ENCODE measurements at places on chromosomes 2 and 18.
A peak's percentile ranks its signal among the peaks of the same experiment; 100 is the strongest.

DNA sequence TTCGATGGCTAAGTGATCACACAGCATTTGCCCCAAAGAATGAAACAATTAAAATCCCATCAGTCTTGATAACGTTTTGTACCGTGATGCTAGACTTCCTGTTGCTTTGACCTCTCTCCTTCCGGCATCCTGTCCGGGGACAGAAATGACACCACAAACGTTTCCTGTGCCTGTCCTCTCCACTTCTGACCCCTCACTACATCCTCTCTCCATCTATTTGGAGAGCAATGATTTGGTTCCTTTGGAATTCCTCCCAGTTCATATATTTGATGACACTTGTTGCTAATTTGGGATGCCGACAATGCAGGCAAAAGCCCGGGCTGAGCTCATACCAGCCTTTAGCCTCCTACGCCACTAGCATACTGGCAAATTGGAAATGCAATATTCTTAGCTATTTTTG, 151.2 kb upstream of the CCDC68 start:
- no peaks in the 10 kb centered on the region for H3K36me3 ChIP-seq
- no peaks in the 10 kb centered on the region for H3K4me1 ChIP-seq
- no peaks in the 10 kb centered on the region for H3K27me3 ChIP-seq
- DNase-seq: no peak

GRCh38 chr2:200640901-200641300, 55.1 kb downstream of the AOX1 start:
- no peaks in the 10 kb centered on the region for H3K27me3 ChIP-seq
- H3K4me1 ChIP-seq: no peaks in the 10 kb centered on the region
- peaks cover 4% of the 10 kb centered on the region for H3K36me3 ChIP-seq
- H3K27ac ChIP-seq: no peak overlapping the region

GRCh38 chr2:232473467-232473890, 14.2 kb downstream of the ECEL1 start:
- H3K4me3 ChIP-seq: no peak overlapping the region
- H3K27ac ChIP-seq: no peak overlapping the region
- H3K36me3 ChIP-seq: no peaks in the 10 kb centered on the region
- no peak for DNase-seq
- no peaks in the 10 kb centered on the region for H3K27me3 ChIP-seq

DNA sequence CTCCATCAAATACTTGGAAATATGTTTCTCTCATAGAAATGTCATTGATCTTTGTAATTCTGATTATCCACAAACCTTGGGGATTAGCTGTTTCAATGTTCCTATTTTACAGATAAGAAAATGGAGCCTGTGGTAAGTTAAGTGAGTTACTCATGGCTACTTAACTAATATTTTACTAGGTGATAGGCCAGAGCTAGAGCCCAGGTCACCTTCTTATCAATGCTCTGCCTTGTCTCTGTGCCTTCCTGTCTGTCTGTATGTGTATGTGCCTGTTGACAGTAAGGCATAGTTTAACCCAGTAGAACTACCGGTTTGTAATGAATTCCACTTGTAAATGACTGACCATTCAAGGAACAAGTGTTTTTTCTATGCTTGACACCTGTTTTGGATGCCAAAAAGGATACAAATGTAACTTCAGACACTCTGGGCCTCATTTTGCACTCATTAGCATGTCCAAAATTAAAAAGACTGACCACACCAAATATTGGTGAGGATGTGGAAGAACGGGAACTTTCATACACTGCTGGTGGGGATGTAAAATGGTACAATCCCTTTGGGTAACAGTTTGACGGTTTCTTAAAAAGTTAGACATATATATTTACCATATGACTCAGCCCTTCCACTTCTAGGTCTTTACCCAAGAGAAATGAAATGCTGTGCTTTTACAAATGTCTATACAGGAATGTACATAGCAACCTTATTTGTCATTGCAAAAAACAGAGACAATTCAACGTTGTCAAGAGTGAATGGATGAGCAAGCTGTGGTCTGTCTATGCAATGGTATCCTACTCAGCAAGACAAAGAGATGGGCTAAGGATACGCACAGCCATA, 19.6 kb upstream of the IL1A start:
- H3K27ac ChIP-seq: peak overlapping the region; percentile 16
- no peak overlapping the region for H3K4me3 ChIP-seq
- no peaks in the 10 kb centered on the region for H3K27me3 ChIP-seq
- H3K36me3 ChIP-seq: no peaks in the 10 kb centered on the region
- DNase-seq: no peak
- no peaks in the 10 kb centered on the region for H3K4me1 ChIP-seq

DNA sequence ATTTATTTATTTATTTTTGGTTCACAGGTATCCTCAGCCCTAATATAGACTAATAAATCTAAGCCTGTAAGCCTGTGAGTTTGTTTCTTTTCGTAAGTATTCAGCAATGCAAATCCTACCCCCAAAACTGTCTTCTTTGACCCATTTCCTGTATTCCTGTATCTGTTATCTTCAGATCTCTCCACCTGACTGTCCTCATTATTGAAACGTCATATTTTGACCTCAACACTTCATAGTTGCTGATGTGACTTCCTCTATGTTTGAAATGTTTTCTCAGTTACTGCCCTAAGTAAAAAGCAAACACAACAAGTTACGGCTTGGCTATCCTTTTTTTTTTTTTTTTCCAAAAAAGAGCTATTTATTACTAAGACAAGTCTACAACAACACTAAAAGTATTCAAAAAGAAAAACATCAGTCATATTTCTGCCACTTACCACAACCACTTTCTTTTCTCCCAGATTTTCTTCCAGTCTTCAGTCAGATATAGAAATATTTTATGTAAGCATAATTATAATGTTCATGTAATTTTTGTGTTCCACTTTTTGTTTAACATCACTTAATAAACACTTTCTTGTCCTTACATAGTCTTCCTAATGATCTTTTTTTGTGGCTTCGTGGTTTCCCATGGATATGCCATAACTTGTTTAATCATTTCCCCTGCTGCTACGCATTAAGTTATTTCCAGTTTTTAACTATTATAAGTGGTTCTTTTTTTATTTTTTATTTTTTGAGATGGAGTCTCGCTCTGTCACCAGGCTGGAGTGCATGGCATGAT, 45.0 kb upstream of the EML4 start:
- no peak for DNase-seq
- H3K27me3 ChIP-seq: no peaks in the 10 kb centered on the region
- no peak overlapping the region for H3K4me3 ChIP-seq
- no peaks in the 10 kb centered on the region for H3K36me3 ChIP-seq
- no peak overlapping the region for H3K27ac ChIP-seq

- H3K27me3 ChIP-seq: no peaks in the 10 kb centered on the region
- H3K4me1 ChIP-seq: no peaks in the 10 kb centered on the region
- H3K27ac ChIP-seq: no peak overlapping the region
Measured at GRCh38 chr2:239580199-239580527, 179.3 kb upstream of the HDAC4 start.
